ENCODE measurements at places on chromosomes 12 and 14.

DNA sequence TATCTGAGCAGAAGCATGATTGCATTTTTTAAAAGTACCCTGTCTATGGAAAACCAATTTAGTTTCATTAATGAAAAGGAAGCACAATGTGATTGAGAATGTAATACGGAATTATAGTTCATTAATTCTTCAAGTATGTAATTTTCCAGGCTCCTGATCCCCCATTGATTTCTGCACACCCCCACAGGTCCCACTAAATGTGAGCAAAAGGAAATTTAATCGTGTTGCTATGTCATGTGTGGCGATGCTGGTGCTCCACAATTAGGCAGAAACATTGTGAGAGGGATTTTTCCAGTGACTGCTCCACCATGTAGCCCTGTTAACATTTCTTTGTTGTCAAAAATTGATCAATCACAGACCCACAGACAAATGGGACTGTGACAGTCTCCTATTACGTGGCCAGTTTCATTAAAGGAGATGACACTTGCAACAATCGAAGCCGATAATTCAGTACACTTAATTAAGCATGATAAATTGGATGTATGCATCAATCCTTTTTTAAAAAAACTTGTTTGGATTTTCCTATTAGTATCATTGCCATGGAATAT, 306.0 kb downstream of the NELL2 start:
- DNase-seq: no peak

GRCh38 chr12:57476162-57476992, 3.3 kb downstream of the ARHGAP9 start:
- DNase-seq: no peak

DNA sequence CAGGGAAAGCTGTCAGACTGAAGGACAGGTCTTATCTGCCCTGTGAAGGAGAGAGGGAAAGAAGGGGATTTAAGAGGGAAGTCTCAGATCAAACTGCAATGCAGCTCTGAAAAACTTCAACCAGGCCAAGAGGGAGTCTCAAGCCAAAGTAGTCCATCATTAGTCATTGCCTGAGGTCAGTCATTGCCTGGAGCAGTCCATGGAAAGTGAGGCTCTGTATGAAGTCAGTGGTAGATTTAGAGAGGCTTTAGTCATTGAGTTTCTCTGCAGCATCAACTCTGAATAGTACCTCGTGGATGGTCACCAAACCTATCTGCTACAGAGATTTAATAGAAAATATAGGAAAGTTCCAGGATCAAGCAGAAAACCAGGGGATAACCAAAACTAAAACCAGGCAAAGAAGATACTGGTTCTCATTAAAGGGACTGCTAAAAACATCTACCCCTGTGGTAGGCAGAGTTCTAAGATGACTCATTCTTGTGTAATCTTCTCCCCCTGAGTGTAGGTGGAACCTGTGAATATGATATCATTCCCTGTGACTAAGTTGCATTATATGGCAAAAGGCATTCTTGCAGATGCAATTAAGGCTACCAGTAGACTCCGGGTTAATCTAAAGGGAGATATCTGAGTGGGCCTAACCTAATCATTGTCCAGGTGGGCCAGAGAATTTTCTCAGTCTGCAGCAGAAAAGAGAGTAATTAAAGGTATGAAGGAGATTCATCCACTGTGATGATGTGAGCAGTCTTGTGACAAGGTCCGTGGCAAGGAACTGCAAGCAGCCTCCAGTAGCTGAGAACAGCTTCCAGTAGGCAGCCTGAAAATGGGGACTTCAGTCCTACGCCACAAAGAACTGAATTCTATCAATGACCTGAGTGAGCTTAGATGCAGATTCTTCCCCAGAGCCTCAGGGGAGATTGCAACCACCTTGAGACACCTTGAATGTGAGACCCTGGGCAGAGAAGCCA, 123.1 kb downstream of the GALC start:
- no peak for DNase-seq

DNA sequence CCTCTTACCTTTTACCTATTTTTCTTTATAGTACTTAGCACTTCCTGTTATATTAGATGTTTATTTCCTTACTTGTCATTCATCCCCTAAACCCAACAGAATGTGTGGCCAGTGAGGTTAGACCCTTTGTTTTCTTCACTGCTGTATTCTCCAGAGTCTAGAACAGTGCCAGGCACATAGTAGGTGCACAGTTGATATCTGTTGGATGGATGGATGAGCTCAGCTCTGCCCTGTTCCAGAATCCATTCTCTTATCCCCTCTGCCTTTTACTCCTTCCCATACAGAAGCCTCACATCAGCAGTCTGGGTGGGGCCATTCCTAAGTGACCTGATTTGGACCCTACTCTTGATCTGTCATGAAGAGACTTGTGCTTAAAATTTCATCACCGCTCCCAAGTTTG, 94.5 kb upstream of the DACT1 start:
- DNase-seq: no peak

- no peak for DNase-seq
These were observed 13.6 kb upstream of the GSG1 start for GRCh38 chr12:13117029-13117428.

GRCh38 chr14:98226411-98226810, 1045.6 kb downstream of the BCL11B start:
- DNase-seq: no peak

- no peak for DNase-seq
These were observed 373.5 kb downstream of the RPS29 start for GRCh38 chr14:49212721-49213120.

DNA sequence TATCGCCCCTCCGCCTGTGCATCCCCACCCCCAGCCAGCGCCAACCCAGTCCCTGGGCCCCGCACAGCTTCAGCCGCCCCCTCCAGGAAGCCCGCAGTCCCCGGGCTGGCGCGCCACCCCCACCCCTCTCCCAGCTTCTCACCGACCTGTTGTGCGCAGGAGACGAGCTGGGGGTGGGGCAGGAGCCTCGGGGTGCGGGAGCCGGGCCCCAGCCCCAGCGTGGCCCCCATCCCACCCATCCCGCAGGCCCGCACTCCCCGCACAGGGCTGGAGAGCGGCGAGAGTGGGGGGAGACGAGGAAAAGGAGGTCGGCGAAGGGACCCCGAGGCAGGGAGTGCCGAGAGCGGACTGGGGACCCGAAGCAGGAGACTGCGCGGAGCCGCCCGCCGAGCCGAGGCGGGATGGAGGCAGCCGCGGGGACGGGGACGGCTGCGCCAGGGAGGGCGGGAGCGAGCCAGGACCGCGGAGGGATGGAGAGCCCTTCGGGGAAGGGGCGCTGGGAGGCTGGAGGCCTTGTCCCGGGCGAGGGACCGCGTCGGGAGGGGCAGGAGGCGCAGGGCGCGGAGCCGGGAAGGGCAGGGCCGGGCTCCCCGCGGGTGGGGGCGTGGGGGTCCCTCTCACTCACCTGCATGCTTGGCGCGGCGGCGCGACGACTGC, 498 bp downstream of the PIANP start:
- DNase-seq: no peak

GRCh38 chr12:71626098-71626497, 37.5 kb downstream of the ZFC3H1 start:
- peak; percentile 69 for DNase-seq
